Activated naive CD8-positive, alpha-beta T cell treated with anti-CD3 and anti-CD28 coated beads, Interleukin-2, amount 10 ng/mL, durations not matched to agents 7 days and 5 days (primary cell): ENCODE measurements at places on chromosomes 12 and 14. TPM values are rescaled to one million over a fixed set of nuclear protein-coding genes. Genes with fewer than 3 reads are reported as not detected.

DNA sequence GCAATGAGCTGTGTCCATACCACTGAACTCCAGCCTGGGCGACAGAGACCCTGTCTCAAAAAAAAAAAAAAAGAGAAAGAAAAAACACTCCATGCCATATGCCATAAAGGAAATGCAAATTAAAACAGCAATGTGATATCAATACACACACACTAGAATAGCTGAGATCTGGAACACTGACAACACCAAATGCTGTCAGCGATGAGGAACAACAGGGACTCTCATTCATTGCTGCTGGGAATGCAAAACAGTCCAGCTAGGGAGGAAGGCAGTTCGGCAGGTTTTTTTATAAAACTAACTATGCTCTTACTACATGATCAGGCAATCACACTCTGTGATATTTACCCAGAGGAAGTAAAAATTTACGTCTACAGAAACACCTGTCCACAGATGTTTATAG, 3.4 kb upstream of the ABCB9 start:
- no peak for DNase-seq

GRCh38 chr12:2892246-2892645, 1.6 kb downstream of the TULP3 start:
- DNase-seq: no peak

DNA sequence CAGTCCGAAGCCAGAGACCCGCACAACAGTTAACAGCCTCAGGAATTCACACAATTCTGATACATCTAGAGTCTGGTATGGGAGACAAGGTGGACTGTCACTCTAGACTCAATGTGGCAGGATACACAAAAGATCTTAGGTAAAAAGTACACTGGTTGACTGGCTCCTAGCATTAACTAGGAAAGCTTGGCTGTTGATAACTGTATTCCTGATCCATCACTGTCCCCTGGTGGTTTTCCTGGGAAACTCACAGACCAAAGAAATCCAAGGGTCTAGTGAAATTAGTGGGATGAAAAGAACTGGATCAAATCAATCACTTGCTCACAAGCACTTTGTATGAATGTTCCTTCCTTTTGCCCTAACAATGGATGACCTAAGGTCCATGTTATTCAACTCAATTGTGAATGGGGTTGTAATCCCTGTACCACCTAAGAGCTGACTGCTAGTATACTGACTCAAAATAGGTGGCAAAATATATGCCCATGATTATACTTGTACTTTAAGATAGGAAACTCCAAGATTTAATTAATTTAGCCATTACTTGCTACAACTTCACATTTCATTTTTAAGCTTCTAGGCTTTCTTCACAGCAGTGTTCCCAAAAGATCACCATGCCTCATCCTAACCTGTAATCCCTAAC, 14.0 kb downstream of the NPC2 start:
- no peak for DNase-seq

DNA sequence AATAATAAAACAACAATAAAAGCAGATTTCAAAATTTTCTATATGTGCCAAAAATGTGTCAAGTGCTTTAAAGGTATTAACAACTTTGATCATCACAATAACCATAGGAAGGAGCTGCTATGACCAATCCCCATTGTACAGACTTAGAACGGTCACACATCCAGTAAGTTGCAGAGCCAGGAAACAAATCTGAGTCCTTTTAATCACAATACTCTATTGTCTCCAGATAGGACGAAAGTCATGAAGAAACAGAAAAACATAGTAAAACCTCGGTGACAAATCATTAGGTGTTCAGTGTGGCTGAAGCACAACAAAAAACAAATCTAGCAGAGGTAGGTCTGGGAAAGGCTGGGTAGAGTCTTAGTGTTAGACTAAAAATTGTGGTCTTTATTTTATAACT, 178.8 kb downstream of the GRIP1 start:
- DNase-seq: no peak

GRCh38 chr12:4284306-4284705, 10.7 kb downstream of the CCND2 start:
- no peak for DNase-seq

DNA sequence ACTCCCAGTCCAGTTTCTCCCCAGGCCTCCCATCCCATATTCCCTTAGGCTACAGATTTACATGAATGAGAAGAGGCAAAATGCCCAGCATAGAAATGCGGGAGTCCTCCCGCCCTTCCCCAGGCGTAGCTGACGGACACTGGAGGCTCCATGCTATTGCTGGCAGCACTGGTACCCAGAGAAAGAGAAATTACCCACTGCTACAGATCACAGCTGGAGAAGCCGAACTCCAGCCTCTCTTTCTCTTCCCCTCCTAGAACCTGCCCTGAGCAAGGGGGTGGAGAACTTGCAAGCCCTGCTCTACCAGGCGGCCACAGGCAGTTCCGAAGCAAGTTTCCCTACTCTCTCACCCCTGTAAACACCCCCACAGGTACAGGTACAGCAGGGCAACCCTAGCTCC, 3.6 kb downstream of the LTBR start:
- no peak for DNase-seq

Gene SYNDIG1L
- total RNA-seq: not detected

DNA sequence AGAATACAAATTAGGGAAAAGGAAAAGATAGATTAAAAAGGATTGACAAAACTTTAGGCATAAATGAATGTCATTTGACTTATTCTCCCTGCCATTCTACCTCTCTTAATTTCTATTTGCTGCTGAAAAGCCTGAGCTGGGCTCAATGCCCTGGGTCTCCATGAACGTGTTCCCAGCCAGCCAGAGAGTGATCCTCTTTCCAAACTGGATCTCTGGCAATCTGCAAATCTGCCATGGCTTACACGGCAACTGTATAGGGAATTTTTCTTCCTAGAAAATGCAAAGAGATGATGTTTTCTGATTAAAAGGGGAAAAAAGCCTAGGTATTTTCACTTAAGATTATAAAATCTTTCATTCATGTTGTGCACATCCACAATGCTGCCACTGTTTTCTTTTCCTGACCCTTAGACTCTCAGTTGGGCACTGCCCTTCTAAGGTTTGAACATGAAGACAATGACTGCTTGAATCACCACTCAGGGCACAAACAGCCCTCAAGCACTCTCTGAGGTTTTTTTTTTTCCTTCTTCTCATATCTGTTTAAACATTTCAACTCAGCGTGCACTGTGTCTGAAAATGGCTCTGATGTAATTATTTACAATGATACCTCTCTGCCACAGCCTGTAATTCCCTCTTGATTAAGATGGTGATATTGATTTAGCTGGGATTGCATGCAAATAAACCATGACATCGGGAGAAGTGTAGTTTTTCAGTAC, 60.3 kb downstream of the DACT1 start:
- no peak for DNase-seq

GRCh38 chr12:92757597-92758121, 54.9 kb downstream of the PLEKHG7 start:
- no peak for DNase-seq

DNA sequence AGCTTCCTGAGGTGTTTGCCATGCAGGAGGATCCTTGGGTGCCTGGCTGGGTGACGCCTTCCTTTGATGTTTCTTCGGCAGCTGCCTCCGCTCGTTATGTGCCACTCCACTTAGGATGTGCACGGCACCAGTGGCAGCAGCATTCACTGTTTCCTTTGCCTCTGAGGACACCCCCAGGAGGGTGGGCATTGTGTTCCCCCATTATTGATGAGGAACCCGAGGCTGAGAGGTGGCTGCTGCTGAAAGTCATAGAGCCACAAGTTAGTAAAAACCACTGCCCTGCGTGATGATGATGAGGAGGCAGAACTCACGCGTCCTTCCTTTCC, 41.2 kb downstream of the EP400 start:
- DNase-seq: no peak

DNA sequence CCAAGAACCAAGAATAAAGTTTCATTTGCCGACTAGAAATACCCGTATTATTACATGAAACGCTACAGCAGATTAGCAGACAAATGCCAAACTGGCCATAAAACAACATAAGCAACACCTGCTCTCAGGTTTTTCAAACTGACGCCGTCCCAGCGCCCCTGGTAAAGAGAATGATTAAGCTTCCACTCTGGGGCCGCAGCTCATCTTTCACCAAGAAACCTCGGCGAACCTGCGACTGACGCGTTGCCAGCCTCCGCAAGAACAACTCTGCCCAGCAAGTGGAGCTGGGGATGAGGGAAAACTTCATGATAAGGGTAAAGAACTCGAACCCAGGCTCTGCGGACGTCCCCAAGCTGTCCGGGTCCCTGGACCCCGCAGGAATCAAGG, 530 bp downstream of the ARL1 start:
- DNase-seq: no peak

Gene RTL1
- total RNA-seq: not detected

GRCh38 chr14:102696856-102697495, 80.3 kb upstream of the TRAF3 start:
- no peak for DNase-seq

DNA sequence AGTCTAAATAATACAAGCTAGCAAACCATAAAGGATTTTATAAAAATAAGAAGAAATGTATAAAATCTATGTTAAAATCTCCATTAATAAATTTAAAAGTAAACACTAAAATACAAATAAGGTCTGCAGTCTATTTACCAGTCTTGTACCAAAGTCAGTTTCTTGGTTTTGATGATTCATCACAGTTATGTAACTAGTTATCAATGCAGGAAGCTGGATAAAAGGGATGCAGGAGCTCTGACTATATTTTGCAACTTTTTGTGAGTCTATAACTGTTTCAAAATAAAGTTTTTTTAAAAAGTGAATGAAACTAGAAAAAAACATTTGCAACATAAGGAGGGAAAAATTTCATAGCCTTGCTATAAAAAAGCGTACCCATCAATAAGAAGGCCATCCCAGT, 151.5 kb downstream of the DERA start:
- DNase-seq: no peak

- no peak for DNase-seq
Observed at GRCh38 chr14:79496701-79497100, 714.6 kb downstream of the DIO2 start.

DNA sequence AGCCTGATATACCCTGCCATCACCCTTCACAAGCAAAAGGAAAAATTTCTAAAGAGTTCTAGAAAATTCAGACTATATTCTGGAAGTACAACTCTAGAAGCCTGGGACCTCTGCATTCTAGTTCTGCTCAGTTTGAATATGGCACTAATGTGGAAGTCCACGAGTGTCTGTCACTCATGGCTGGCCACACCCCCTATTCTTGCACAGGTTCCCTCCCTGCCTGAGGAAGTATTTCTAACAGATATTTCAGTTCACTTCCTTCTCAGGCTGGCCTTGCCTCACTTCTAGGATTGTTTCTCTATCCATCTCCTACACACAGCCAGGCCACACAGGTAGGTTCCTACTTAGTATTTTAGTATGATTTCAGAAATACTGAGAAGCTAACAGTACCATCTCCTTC, 67.4 kb downstream of the PHLDA1 start:
- DNase-seq: no peak

DNA sequence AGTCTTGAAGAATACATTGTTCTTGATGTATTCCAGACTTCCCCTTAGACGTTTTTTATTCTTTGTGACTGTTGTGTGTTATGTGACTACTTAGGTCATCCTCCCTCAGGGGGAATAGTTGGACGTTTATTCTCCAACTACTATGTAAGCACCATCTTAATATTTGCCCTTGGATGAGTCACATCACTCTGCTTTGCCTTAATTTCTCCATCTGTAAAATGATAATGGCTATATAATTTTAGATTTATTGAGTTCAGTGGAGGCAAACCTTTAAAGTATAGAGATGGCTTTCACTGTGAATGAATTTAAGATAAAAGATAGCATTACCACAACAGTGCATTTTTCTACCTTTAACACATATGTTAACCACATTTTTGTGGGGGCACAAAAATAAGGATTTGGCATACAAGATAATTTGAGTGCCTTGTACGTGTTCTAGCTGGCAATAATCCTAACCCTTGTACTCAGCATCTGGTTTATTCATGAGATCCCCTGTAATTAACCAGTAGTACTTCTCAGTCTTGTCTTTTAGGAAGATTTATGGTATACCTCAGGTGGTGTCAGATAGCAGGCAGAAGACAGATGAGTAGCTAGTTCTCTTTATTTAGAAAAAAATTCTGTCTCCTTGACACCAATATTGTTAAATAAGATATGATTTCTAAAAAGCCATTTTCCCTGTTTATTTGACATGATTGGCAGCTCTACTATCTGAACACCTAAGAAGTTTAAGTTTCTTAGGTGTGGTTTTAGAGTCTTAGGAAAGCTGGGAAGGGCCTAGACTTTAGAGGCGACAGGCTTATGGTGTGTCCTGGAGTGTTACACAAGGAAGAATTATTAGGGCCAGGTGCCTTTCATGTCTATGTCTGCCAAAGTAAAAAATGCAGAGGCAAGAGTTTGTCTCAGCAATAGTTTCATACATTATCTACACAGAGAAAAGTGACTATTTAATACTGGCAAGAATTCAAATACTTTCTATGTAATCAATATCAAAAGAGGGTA, 152.3 kb downstream of the RAD51B start:
- DNase-seq: no peak

- DNase-seq: no peak
Observed at GRCh38 chr12:57724936-57725740, 13.4 kb downstream of the AGAP2 start.

GRCh38 chr12:6626654-6627283, 9.0 kb downstream of the LPAR5 start:
- DNase-seq: no peak

GRCh38 chr12:10717410-10717809, 5.7 kb downstream of the YBX3 start:
- no peak for DNase-seq

DNA sequence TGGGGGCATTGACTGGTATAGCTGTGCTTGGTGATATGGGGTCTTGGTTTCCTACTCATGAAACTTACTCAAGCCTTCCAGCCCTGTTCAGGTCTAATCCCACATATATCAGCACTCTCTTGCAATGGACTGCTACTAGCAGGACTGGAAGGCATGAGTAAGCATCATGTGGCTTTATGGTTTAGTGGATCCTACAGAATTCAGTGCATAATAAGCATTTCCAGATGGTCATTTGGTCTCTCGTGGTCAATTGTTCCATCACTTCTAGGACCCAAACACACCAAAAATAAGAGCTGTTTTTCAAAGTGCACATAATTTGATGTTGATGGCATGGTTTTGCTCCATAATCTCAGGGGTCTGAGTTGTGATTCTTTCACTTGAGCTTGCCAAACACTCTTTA, 114.4 kb downstream of the LMNTD1 start:
- DNase-seq: no peak

Gene CCDC198
- not detected for total RNA-seq

GRCh38 chr12:20681334-20681733, 13.8 kb upstream of the SLCO1C1 start:
- DNase-seq: no peak

- no peak for DNase-seq
Observed at GRCh38 chr14:55832122-55832911, 252.3 kb downstream of the KTN1 start.

DNA sequence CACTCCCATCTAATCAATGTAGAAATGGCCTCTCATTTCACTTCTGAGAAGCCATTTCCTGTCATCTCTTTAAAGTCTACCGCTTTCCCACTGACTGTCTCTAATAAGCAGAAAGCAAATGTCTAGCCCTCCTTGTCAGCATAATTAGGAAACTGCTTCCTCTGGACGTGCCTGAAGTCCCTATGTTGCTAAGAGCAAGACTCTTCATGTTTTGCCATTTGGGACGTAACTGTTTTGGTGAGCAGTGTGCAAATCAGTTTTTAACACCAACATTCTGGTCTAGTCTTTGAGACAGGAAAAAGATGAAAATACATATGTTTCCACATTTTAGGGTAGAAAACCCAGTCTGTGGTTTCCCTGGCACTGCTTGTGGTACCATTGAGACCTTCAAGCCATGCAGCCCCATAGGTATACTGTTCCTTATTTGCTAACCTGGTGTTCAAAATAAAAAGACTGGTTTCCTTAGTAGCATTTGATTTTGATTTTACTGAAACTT, 22.2 kb downstream of the IFNG start:
- DNase-seq: no peak

Gene KLRC1
- 12.1 TPM for total RNA-seq

- no peak for DNase-seq
Observed at GRCh38 chr14:65849091-65849490, 436.6 kb downstream of the FUT8 start.
